ENCODE measurements at places on chromosomes 4 and X.

DNA sequence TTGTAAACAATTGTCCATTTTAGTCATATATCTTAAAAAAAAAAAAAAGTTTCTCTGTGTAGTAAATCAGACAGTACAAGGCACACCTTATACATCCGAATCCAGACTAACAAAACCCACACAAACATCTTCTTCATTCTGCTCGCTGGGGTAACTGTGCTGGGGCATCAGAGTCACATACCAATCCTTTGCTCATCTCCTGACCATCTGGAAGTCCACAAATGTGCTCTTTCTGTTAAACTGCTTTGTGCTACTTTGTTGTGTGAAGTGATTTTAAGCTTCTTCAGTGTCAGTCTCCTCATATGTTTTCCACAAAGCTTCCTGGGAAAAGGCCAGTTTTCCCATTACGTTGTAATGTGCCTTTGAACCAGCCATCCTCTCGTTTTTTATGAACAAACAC, 86.2 kb upstream of the CBR4 start:
- H3K36me3 ChIP-seq, result peaks cover 3% of the 10 kb centered on the region
- H3K4me1 ChIP-seq, result no peaks in the 10 kb centered on the region
- H3K4me3 ChIP-seq, result no peak overlapping the region
- H3K27ac ChIP-seq, result no peak overlapping the region
- DNase-seq, result no peak

GRCh38 chr4:47287735-47288134, 175.8 kb downstream of the COMMD8 start:
- DNase-seq, result no peak
- no peaks in the 10 kb centered on the region for H3K36me3 ChIP-seq
- H3K27me3 ChIP-seq, result no peaks in the 10 kb centered on the region
- H3K4me1 ChIP-seq, result no peaks in the 10 kb centered on the region
- H3K4me3 ChIP-seq, result no peak overlapping the region

DNA sequence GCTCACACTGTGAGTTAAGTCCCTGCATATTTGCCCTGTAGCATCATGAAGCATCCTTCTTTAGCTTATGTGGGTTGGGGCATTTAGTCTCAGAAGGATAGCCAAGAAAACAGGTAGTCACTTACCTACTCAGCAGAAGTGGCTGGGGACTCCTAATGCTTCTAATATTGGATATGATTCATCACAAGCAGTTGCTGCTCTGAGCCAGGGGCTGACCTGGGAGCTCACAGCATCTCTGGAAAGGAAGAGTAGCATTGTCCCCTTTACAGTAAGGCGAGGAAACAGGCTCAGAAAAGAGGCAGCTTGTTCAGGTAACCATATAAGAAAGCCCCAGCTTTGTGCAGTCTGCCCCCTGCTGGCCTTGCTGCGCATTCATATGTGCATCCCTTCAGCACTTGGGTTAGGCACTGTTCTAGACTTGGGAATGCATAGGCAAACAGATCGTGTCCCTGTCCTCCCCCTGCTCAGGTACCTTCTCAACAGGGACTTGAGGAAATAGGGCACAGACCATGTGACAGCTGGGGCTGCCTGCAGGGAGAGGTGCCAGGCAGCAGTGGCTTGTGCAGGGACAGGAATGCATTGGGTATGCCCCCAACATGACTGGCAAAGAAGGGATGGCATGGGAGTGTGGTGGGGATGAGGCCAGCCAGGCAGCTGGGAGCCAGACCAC, 35.7 kb upstream of the TBC1D14 start:
- peaks cover 2% of the 10 kb centered on the region for H3K36me3 ChIP-seq
- H3K27ac ChIP-seq, result no peak overlapping the region
- no peaks in the 10 kb centered on the region for H3K4me1 ChIP-seq
- no peak overlapping the region for H3K4me3 ChIP-seq
- H3K27me3 ChIP-seq, result no peaks in the 10 kb centered on the region

GRCh38 chr4:7387925-7388324, 46.8 kb downstream of the PSAPL1 start:
- H3K4me1 ChIP-seq, result no peaks in the 10 kb centered on the region
- no peak overlapping the region for H3K4me3 ChIP-seq
- H3K27me3 ChIP-seq, result no peaks in the 10 kb centered on the region
- no peak overlapping the region for H3K27ac ChIP-seq

GRCh38 chr4:15479089-15479912, 9.6 kb downstream of the CC2D2A start:
- no peaks in the 10 kb centered on the region for H3K4me1 ChIP-seq
- DNase-seq, result peak; percentile 81
- H3K4me3 ChIP-seq, result peak overlapping the region; percentile 37
- no peaks in the 10 kb centered on the region for H3K36me3 ChIP-seq

GRCh38 chrX:10781847-10782530, 161.6 kb upstream of the MID1 start:
- H3K27ac ChIP-seq, result no peak overlapping the region
- no peaks in the 10 kb centered on the region for H3K36me3 ChIP-seq
- H3K4me3 ChIP-seq, result no peak overlapping the region
- H3K27me3 ChIP-seq, result no peaks in the 10 kb centered on the region
- no peak for DNase-seq

- H3K4me3 ChIP-seq, result no peak overlapping the region
- no peak for DNase-seq
- no peaks in the 10 kb centered on the region for H3K4me1 ChIP-seq
- no peaks in the 10 kb centered on the region for H3K36me3 ChIP-seq
These were observed 22.7 kb upstream of the STX18 start for GRCh38 chr4:4564522-4564921.

DNA sequence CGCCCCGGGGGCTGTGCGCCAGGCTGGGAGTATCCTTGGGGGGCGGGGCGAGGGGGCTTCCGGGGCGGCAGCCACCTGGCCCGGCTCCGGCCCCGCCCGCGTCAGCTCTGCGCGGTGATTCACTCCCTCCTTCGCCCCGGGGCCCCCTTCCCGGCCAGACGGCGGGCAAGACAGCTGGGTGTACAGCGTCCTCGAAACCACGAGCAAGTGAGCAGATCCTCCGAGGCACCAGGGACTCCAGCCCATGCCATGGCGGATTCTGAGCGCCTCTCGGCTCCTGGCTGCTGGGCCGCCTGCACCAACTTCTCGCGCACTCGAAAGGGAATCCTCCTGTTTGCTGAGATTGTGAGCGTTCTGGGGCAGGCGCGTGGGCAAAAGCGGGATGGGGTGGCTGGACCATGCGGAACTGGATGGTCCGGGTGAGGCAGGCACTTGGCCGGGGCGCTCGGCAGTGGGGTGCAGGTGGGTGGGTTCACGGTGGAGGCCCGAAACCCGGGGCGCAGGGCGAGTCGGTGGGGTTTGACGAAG, at the start of gene PLP2:
Gene PLP2 (plus strand): TSS at position 147 of the 528 bp plus-strand sequence. CDS start 103 bp downstream, at position 250.
- H3K4me3 ChIP-seq, result peak within 1 kb of the TSS; percentile 63
- no peaks in the 10 kb centered on the region for H3K27me3 ChIP-seq
- no peaks in the 10 kb centered on the region for H3K4me1 ChIP-seq

- H3K27ac ChIP-seq, result no peak overlapping the region
- no peak overlapping the region for H3K4me3 ChIP-seq
- H3K4me1 ChIP-seq, result no peaks in the 10 kb centered on the region
- no peaks in the 10 kb centered on the region for H3K27me3 ChIP-seq
- H3K36me3 ChIP-seq, result no peaks in the 10 kb centered on the region
- DNase-seq, result no peak
These were observed 272.7 kb upstream of the PCDH18 start for GRCh38 chr4:137804906-137805495.

GRCh38 chr4:53714236-53715140, 123.2 kb upstream of the LNX1 start:
- no peak for DNase-seq
- H3K36me3 ChIP-seq, result no peaks in the 10 kb centered on the region
- no peaks in the 10 kb centered on the region for H3K4me1 ChIP-seq
- no peak overlapping the region for H3K27ac ChIP-seq

- H3K36me3 ChIP-seq, result no peaks in the 10 kb centered on the region
- no peaks in the 10 kb centered on the region for H3K27me3 ChIP-seq
- H3K4me3 ChIP-seq, result no peak overlapping the region
- no peak overlapping the region for H3K27ac ChIP-seq
- DNase-seq, result no peak
These were observed 148.6 kb downstream of the STK32B start for GRCh38 chr4:5199912-5200311.

DNA sequence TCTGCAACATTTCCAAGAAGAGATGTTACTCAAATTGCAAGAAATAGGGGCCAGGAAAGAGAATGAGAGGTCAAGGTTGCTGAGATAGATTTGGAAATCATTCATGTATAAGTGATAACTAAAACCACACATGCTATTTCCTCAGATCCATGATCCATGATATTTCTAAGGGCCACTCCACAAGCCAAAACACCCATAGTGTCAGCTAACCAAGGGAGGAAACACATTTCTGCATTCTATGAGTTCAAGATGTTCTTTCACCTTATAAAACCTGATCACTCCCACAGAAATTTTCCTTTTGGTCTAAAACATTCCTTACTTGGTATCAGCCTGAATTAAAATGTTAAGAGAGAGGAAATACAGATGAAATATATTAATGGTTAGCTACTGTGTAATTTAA, 47.2 kb downstream of the TBCK start:
- H3K4me1 ChIP-seq, result peaks cover 43% of the 10 kb centered on the region
- no peaks in the 10 kb centered on the region for H3K27me3 ChIP-seq
- H3K36me3 ChIP-seq, result no peaks in the 10 kb centered on the region
- no peak for DNase-seq

DNA sequence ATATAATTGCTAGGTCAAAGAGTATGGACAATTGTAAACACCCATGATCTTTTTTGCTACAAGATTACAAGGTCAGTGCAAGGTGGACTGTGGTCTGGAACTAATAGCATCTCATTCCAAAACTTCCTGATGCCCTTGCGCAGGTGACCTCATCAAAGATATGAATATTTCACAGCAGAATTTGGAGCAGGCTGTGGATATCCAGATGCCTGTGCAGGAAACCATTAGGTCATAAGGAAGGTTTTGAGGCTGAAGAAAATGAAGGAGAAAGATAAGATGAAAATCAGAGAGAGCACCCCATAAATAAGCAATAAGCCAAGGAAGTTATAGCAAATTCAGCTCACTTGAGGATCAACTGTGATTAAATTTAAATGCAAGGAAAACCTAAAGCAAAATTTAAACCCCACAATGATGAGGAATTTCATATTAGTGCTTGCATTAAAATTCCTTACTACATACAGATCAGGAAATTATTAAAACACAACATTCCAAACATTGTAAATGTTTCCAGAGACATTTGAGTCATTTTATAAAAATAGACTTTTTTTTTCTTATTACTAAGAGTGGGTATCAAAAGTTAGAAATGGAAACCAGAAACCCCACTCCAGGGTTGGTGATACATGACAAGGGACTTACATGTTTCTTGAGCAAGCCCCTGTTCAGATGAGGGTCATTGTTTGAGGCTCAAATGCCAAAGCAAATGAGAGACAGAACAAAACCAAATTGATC, 100.7 kb upstream of the FAM9C start:
- no peak overlapping the region for H3K4me3 ChIP-seq
- no peaks in the 10 kb centered on the region for H3K4me1 ChIP-seq
- no peaks in the 10 kb centered on the region for H3K27me3 ChIP-seq
- no peak for DNase-seq
- H3K36me3 ChIP-seq, result no peaks in the 10 kb centered on the region

DNA sequence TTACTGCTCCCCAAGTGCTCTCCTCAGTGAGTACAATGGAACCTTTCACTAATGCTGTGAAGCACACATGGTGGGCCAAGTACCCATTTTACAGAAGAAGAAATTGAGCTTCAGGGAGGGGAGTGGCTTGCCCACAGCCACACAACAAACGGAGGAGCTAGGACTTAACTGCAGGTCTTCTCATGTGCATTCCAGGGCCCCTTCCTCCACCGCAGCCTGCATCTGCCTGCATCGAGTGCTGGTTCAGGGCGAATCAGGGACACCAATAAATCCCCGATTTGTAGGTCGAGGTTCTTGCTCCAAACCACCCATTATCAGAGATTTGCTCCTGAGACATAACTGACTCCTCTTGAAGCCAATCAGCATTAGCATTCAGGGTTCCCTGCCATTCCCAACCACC, 100.9 kb downstream of the MAMLD1 start:
- no peak for DNase-seq
- H3K36me3 ChIP-seq, result no peaks in the 10 kb centered on the region
- no peaks in the 10 kb centered on the region for H3K4me1 ChIP-seq

DNA sequence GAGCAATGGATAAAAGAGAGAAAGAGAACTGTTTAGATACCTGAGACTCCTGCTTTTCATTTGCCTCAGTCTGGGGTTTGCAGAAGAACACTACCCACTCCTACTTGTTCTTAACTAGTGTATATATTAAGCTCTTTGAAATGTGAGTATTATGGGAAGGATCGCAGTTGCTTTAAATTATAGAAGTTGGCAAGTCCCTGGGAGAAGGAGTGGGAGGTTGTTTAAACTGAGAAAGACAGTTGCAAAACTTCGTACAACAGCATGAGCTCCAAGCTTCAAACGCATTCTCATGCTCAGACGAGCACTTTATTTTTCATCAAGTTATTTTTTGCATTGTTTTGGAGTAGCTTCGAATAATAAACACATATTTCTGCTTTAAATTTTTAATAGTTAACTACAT, 88.1 kb upstream of the C1QTNF7 start:
- no peak overlapping the region for H3K4me3 ChIP-seq
- no peak for DNase-seq
- H3K27me3 ChIP-seq, result no peaks in the 10 kb centered on the region
- no peaks in the 10 kb centered on the region for H3K36me3 ChIP-seq

DNA sequence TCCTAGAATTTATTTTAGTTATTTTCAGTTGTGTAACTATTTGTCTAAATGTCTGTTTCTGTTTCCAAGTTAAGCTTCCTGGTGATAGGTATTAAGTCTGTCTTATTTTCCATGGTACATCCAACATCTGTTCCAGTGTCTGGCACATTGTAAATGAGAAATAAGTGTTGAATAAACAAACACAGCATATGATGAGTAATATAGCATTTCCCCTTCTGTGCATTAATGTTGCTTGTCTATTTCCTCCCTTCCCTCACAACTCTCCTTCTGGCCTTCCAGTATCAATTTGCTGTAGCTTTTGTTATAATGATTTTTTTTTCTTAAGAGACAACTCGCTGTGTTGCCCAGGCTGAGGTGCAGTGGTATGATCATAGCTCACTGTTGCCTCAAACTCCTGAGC, 36.1 kb downstream of the COPS4 start:
- H3K27ac ChIP-seq, result no peak overlapping the region
- DNase-seq, result no peak
- no peaks in the 10 kb centered on the region for H3K36me3 ChIP-seq
- H3K27me3 ChIP-seq, result no peaks in the 10 kb centered on the region
- no peaks in the 10 kb centered on the region for H3K4me1 ChIP-seq

- no peak for DNase-seq
- no peaks in the 10 kb centered on the region for H3K36me3 ChIP-seq
- no peaks in the 10 kb centered on the region for H3K4me1 ChIP-seq
- no peak overlapping the region for H3K4me3 ChIP-seq
- peak overlapping the region; percentile 1 for H3K27ac ChIP-seq
These were observed 68.3 kb downstream of the MANBA start for GRCh38 chr4:102692474-102692873.

- DNase-seq, result no peak
- H3K27me3 ChIP-seq, result no peaks in the 10 kb centered on the region
- no peaks in the 10 kb centered on the region for H3K36me3 ChIP-seq
- no peak overlapping the region for H3K4me3 ChIP-seq
These were observed 83.3 kb downstream of the EFNB1 start for GRCh38 chrX:68912113-68912512.

DNA sequence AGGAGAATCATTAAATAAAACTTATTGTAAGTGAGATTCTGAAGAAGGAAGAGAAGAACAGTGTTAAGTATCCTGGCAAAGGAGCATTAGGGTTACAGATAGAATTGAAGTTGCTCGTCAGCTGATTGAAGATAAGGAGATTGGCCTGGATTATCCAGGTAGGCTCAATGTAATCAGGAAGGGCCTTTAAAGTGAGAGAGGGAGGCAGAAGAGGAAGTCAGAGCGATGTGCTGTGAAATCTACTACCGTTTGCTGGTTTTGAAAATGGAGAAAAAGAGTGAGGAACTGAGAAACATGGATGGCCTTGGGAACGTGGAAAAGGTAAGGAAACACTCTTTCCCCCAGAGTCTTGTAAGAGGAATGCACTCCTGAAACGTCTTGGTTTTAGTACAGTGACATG, 245.7 kb downstream of the ANTXR2 start:
- no peak overlapping the region for H3K27ac ChIP-seq
- no peak overlapping the region for H3K4me3 ChIP-seq
- no peak for DNase-seq
- H3K36me3 ChIP-seq, result no peaks in the 10 kb centered on the region
